ENCODE measurements at places on chromosomes 13 and 19.

DNA sequence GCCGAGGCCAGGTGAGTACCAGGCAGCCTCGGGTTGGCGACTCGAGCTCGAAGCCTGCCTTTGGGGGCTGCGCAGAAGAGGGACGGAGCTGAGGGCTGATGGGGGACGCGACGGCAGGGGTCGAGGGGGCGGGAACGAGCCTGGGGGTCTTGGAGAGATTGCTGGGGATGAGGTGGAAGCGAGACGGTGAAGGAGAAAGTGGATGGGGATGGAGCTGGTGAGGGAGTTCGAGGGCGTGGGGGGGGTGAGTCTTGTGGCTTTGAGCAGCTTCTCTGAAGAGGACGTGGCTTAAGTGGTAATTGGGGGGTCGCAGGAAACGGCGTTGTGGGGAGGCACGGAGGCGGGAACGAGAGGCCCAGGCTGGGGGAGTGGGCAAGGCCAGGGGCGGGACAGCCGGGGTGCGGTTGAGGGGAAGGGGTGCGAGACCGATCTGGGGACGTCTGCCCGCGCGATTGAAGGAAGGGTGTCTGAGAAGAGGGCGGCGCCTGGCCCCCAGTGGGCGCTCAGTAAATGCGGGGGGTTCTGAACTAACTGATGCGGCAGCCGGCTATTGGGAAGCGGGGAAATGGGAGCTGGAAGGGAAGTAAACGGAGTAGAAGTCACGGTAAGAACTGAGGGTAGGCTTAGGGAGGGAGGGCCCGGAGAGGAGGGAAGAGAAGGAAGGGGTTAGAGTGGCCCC, 426 bp downstream of the MYO9B start:
- DNase-seq: peak; percentile 24

GRCh38 chr13:31011193-31011860, 78.9 kb downstream of the TEX26 start:
- no peak for DNase-seq

- no peak for DNase-seq
Observed at GRCh38 chr19:30856376-30856775, 484.2 kb downstream of the ZNF536 start.

GRCh38 chr13:23903906-23904280, 6.6 kb upstream of the C1QTNF9B start:
- DNase-seq: no peak

- peak; percentile 48 for DNase-seq
Observed at GRCh38 chr19:47247308-47247990, 8.9 kb upstream of the CCDC9 start.

DNA sequence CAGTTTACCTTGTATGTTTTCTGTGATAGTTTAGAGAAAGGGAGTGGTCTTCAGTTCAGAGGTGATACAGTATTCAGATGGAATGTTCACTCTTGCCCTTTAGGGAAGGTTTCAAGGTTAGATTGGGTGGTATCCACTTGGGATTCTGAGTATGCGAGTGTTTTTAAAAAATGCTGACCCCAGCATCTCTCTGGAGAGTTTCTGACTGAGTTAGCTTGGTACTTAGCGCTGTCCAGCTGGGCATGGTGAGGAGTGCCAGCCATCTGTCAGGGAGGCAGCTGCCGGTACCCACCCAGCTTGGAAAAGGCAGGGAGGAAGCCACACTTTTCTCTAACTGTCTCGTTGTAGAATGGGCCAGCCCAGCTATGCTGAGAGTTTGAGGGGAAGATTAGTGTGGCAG, 63.3 kb downstream of the ARHGEF7 start:
- no peak for DNase-seq

DNA sequence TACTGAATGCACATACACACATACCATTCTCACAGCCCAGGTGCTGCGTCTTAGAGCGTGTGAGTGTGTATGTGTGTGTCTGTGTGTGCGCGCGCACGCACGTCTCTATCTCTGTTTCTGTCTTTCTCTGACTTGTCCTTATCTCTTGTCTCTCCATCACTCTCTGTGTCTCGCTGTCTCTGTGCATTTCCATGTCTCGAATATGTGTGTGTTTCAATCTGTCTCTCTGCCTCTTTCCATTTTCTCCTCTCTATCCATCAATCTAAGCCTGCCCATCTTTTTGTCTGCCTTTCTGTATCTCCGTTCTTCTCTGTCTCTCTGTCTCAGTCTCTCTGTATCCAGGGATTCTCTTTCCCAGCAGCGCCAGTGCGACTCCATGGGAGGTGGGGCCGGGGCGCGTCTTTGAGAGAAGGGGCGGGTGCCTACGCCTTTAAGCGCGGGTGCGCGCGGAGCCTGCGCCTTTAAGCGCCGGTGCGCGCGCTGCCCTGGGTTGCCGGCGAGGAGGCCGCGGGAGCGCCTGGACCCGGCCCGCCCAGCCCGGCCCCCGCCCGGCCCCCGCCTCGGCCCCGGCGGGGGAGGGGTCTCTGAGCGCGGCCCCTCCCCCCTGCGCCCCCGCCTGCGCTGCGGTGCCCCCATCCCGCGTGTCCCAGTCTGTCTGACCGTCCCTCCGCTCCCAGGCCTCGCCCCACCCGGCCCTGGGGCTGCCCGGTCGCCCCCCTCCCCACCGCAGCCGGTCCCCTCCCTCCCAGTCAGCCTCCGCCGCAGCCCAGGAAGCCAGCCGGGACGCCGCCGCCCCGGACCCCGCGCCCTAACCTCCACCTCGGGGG, at the start of gene LRFN3:
Gene LRFN3, plus strand, starts transcription at position 464 of the 827 bp plus-strand sequence. CDS start 3,052 bp downstream, outside the sequence.
- no peak for DNase-seq

DNA sequence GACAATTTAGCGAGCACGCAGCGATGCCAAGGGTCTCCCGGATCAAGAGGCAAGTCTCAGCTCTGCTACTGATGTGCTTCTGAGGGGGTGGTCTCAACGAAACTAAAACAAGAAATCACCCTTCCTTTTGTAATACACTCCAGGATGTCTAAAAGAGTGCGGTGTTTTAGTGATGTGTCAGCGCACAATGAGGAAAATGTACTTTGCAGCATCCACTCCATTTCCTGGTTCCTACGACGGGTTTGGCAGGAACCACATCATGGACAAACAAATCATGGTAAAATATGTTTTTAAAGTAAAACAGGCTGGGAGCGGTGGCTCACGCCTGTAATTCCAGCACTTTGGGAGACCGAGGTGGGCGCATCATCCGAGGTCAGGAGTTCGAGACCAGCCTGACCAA, 154.0 kb upstream of the TSC22D1 start:
- no peak for DNase-seq

GRCh38 chr19:41431426-41432386, 4.5 kb upstream of the B3GNT8 start:
- DNase-seq: no peak

DNA sequence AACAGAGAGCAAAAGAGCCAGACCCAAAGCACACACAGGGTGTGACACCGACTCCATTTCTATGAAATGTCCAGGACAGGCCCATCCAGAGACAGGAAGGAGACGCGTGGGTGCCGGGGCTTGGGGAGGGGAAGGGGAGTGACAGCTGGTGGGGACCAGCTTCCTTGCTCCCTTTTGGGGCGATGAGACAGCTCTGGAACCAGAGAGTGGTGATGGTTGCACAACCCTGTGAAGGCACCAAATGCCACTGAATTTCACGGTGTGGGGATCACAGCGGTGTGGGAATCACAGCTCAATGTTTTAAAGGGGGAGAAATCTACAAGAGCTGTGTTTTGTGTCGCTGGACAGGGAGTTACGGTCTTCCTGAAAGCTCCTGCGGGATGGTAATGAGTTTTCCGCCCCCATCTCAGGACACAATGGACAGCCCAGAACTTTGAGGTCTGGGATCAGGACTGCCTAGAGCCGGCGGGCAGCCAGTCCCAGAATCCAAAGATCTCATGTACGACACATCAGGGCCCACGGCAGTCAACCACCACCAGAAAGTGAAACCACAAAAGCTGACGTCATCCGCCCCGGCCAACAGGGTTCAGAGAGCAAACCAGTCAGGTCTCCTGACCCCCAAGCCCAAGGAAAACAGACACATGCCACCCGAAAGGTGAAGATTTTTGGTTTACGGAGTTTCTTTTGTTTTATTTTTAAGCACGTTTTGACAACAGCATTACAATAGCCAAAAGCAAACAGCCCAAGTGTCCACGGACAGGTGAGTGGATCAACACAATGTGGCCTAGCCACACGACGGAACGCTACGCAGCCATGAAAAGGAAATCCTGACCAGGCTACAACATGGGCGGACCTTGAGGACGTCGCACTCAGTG, 7.3 kb downstream of the SGTA start:
- DNase-seq: peak; percentile 42

- DNase-seq: no peak
Observed at GRCh38 chr13:46572752-46573431, 19.9 kb downstream of the LRCH1 start.

DNA sequence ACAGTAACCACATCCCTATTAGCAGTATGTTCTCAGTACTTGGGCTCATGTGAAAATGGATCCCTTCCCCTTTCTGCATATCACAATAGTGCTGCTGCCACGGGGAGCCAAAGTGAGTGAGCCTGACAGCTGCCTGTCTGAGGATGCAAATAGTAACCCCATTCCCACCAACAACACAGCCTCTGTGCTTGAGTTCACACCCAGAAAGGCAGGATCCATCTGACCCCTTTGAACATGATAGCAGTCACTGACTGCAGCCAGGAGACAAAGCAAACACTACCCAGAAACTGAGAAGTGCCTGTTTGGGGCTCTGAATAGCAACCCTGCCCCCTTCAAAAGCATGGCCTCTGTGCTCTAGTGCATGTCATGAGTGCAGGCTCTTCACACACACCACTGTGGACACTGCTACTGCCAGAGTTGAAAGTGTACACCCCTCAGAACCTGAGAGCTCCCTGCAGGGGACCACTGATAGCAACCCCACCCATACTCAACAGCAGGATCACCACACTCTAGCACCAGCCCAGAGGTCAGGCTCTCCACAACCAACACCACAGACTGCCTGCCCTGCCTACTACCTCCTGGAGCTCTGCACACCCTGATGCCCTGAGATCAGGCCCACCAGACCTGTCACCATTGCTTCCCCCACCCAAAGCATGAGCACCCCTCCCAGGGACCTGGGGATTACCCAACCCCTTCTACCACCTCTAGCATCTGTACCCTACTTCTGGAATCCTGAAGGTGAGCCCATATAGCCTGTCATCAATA, 1563.5 kb upstream of the PRR20A start:
- no peak for DNase-seq
